ENCODE measurements at places on chromosomes 16 and 17.
A peak's percentile ranks its signal among the peaks of the same experiment; 100 is the strongest.

DNA sequence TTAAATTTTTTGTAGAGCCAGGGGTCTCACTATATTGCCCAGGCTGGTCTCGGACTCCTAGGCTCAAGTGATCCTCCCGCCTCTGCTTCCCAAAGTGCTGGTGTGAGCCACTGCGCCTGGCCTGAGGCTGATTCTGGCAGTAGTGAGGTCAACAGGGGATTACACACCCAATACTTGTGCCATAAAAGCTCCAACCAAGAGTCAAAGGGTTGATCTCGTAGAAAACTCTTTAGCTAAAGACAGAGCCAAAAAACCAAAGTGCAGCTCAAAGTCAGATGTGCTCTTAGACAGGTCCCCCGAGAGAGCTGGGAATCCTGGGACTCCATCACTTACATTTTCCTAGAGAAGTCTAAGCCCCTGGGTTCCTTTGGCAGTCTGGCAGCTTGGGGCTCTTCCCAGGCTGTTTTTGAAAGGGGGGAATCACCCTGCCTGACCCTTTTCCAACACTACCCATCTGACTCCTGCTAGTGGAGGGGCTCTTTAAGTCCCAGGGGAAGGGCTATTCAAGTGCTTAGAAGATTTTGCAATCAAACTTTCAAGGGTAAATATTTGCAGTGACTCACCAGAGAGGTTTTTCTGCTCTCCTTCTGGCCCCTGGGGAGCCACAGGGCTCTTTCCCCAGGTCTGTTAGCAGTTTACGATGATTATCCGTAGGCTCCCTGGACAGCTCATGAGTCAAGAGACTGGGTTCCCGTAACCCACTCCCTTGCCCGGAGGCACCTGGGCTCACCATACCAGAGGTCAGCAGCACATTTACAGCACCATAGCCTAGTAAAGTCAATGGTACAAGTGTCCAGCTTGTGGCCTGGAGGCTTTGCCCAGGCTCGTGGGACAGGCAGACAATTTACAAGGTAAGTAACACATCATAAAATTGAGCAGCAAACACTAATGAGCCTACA lies 408.7 kb downstream of the SLC39A11 start:
- DNase-seq, result no peak

DNA sequence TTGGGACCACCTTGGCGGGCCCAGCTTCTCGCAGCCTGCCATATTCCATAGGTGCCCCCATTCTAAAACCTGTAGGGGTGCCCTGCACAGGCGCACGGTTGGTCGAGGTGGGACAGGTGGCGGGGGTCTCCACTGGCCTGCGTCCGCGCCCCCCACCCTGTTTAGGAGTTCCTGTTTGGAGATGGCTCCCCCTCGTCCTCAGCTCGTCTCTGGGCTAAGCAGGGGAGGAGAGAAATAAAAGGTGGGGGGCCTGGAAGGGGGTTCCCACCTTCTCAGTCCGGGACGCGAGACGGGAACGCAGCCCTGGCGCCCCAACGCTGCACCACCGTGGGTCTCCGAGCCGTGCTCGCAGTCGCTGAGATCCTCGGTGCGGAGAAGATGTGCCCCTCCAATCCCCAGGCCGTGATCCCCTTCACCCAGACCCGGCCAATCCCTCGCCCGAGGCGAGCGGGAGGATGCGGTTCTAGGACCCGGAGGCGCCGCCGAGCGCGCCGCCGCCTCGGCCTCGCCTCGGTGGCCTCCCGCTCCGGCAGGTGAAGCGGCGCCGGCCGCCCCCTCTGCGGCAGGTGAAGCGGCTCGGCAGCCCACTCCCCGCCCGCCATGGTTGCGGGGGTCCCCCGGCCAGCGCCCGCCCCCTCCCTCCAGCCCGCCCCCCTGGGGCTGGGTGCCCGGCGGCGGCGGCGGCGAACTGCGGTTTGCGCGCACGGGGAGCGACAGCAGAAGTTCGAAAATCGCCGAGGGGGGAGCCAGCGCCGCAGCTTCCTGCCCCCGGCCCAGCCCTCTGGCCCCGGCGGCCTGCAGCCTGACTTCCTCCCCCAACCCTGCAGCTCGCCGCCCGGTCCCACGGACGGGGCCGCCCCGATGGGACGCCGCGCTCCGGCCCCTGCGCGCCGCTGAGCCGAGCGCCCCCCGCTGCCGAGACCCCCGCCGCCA lies at the start of gene FMNL1:
FMNL1 (plus strand) TSS at position 805 of the 933 bp plus-strand sequence. CDS start 240 bp downstream, outside the sequence.
- DNase-seq, result peak; percentile 57

DNA sequence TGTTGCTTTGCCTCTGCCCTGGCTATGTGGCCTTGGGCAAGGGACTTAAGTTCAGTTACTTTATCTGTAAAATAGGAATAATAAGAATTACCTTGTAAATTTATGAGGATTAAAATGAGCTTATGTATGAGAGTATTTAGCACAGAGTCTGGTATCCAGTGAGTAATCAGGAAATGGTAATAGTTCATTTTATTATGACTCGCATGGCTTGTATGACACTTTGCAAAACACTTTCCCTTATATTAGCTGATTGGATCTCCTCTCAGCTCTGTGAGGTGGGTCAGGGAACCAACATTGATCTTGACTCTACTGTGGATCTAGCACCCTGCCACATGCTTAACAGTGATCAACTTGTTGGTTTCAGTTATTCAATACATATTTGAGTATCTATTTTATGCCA lies 8.3 kb upstream of the CDH3 start:
- DNase-seq, result no peak

GRCh38 chr17:5254903-5255521 lies 20.4 kb upstream of the SCIMP start:
- DNase-seq, result no peak

- DNase-seq, result peak; percentile 66
Observed at GRCh38 chr16:89256651-89257254, 39.2 kb downstream of the ZNF778 start.

DNA sequence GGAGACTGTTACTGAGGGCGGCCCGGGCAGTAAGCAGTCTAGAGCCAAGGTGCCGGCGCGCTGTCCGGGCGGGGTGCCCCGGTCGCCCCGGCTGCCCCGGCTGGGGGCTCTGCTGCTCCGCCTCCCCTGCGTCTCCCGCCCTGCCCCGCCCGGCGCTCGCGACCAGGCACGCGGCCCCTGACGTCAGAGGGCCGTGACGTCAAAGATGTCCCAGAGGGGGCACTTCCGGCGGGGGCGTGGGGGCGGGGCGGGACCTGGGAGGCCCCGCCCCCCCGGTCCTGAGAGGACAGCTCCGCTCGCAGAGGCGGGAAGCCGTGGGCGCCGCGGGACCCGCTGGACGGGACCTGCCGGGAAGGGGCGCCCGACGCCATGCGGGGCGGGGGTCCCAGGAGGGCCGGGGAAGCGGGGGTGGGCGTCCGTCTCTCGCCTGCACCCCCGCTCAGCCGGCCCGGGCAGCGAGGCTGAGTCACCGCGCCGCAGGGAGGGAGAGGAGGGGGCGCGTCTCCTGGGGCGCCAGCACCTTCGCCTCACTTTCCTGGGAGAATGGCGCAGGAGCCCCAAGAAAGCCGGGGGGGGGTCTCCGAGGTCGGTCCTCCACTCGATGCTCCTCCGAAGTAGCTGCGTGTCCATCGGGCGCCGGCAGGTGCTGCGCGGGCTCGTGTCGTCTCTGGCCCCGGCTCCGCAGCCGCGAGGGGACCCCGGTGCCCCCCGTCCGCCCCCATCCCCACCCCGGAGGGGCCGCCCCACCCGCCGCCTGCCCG lies 4.4 kb upstream of the HIC1 start:
- DNase-seq, result peak; percentile 73

GRCh38 chr17:1067282-1067956 lies 70.5 kb downstream of the TIMM22 start:
- no peak for DNase-seq

GRCh38 chr17:57465610-57466009 lies 209.3 kb downstream of the MSI2 start:
- DNase-seq, result no peak

DNA sequence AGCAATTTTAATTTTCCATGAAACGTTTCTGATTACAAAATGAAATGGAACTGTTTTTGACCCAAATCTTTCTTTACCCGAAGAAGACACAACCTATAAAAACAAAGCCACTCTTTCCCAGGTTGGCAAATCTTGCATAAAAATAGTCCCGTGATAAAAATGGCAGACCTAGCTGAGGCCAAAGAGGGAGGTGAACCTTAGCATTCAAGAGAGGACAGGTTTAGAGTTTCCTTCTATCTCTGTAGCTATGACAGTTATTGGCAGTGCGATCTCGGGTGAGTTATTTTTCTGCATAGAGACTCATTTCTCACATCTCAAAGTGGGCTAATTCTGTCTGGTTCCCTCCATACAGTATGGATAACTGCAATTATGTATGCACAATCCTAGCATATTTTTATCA lies 241.4 kb downstream of the MAP2K6 start:
- DNase-seq, result no peak

DNA sequence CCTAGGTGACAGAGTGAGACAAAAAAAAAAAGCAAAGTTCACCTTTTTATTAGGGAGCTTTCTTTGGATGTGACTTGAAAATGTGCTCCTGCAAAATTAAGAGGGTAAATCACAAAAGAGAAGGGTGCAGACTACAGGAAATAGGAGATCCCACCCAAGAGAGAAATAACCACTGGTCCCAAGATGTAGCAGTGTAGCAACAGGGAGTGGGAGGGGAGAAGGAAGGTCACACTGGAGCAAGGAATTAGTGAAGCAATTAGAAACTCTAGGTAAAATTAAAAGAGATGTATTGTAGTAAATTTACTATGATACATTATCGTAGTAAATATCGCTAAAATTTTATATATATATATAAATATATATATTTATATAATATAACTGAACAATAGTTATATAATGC lies 12.3 kb upstream of the SPN start:
- no peak for DNase-seq

DNA sequence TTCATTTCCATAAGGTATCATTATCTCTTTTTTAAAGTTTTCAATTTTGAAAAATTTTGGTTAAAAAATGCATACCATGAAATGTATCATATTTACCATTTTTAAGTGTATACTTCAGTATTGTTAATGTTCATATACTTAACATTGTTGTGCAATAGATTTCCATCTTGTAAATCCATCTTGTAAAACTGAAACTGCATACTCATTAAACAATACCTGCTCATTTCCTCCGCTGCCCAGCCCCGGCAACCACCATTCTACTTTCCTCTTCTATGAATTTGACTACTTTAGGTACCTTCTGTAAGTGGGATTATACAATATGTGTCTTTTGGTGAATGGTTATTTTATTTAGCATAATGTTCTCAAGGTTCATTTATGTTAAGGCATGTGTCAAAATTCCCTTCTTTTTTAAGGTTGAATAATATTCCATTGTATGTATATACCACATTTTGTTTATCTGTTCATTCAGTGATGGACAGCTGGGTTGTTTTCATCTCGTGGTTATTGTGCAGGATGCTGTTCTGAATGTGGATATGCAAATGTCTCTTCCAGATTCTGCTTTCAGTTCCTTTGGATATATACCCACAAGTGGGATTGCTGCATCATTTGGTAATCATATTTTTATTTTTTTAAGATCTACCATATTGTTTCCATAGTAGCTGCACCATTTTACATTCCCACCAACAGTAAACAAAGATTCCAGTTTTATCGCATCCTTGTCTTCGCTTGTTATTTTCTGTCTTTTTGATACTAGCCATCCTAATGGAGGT lies 6.7 kb downstream of the CCL2 start:
- DNase-seq, result no peak

DNA sequence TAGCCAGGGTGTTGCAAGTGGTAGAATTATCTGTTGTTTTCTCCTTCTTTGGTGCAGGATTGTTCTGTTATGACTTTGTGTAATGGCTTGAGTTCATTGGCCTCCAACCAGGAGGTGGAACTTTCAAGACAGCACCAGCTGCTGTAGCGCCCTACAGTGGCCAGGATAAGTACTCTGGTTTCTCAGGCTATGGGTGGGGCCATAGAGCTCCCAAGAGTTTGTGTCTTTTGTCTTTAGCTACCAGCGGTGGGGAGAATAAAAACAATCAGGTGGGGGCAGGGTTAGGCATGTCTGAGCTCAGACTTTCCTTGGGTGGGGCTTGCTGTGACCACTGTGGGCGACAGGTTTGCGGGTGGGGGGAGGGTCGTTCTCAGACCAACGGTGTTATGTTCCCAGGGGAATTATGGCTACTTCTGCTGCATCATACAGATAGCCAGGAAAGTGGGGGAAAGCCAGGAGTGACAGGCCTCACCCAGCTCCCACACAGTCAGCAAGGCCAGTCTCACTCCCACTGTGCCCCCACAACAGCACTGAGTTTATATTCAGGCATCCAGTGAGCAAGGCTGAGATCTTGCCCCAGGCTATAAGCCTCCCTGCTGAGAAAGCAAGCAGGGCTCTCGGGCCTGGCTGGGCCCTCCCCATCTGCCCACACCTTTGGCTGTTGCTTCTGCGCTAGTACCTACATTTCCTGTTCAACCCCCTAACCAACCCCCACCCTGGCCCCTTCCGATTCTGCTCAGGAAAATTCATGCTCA lies 15.4 kb downstream of the ABCA10 start:
- DNase-seq, result no peak

DNA sequence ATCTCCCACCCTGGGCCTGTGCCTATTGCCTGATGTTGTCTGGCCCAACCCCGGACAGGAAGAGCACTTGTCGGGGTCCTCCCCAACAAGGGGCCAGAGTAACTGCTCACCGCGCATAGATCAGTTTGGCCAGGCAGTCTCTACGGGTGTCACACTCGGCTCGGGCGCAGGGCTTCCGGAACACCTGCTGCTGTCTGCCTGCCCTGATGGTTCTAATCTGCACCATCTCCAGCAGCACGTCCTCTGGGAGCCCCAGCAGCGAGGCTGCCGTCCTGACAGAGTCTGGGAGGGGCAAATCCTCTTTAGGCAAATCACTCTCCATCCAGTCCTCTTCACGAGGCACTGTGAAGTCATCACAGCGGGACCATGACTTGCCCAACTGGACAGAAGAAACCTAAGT lies 24.0 kb downstream of the MYO19 start:
- DNase-seq, result no peak

DNA sequence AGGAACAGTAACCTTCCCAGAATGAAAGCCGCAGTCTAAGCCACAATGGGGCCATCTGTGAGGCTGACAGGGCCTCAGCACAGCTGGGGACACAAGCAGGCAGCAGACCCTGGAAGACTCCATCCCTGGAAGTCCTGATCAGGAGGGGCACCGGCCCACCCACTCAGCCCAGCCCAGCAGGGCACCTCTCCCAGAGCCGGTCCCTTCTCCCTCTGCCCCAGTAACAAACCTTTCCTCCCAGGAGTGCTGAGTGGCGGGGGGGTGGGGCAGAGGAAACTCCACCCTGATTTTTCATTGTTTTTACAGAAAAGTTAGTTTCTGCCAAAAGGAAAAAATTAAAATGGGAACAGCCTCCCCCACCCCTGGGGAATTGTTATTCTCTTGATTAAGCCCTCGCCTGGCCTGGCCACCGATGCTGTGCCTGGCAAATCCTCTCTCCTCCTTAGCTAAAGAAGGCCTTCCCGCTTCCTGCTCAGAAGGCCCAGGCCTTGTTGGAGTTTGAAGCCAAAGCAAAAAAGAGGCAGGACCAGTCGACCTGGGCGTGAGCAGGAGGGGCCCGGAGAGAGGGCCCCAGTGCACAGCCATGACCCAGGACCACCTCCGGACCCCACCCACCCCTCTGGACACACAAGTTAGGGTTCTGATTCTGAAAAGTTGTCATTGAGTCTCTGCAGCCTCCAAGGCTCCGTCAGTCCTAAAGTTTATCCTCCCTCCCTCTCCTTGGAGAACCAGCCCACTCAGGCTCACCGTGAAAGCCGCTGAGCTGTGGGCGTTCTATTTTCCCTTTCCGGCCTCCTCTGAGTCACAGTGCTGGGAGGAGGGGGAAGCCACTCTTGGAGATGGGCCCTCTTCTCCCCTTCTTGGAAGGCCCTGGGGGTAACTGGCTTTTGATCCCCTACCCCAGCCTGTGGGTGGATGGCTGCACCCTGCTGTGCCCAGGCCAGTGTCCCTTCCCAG lies 128.4 kb upstream of the TNRC6C start:
- DNase-seq, result no peak
